ENCODE measurements at places on chromosomes 1 and 21.

DNA sequence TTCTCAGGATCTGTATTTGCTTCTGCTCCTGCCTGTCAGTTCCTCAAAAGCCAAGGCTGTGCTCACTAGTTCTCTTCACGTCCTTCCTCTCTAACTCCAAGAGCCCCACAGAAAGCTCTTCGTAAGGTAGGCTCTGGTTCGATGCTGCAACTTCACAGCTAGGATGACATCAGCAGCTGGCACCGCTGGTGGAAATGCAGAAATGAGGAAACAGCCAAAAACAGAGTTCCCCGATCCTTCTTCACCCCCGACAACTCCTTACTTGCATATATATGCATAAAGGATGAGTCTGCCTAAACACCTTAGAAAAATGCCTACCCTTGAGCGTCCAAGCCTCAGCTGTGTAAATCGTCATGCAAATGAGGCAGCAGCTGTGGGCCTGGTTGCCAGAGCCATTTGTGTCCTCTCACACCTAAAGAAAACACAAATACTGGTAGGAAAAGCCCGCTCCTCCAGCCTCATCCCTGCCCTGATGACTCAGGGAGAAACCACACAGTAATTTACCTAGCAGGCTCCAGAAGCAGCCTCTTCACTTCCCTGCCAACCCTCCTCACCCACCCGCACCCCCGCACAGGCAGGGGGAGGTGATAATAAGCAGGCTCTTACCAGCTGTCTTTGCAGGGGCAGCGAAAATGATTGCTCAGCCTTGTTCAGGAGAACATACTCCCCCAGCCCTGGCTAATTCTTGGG is 28.2 kb downstream of the BATF3 start:
- no peak for DNase-seq

DNA sequence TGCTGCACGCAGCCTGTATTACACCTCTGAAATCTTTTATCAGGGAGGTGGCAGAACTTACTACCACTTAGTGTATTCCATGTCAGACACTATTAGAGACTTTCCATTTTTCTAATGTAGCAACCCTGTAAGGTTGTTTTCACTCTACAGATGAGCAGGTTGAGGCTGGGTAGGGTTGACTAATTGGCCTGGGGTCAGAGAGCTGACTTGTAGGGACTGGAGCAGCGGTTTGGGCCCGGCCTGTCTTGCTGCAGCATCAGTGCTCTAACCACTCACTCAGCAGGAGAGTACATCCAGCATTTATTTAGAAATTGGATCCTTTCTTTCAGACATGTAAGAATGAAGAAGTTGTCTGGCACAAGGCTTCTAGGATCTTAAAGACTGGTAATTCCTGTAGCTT is 25.7 kb upstream of the NBL1 start:
- DNase-seq, result no peak

GRCh38 chr21:14877581-14878228 is 187.1 kb downstream of the NRIP1 start:
- DNase-seq, result no peak

GRCh38 chr1:149986486-149987296 is 23.8 kb downstream of the OTUD7B start:
- no peak for DNase-seq

GRCh38 chr1:184299796-184300195 is 87.0 kb upstream of the C1orf21 start:
- no peak for DNase-seq

- DNase-seq, result no peak
Measured at GRCh38 chr1:19559641-19560040, 74.3 kb upstream of the CAPZB start.

DNA sequence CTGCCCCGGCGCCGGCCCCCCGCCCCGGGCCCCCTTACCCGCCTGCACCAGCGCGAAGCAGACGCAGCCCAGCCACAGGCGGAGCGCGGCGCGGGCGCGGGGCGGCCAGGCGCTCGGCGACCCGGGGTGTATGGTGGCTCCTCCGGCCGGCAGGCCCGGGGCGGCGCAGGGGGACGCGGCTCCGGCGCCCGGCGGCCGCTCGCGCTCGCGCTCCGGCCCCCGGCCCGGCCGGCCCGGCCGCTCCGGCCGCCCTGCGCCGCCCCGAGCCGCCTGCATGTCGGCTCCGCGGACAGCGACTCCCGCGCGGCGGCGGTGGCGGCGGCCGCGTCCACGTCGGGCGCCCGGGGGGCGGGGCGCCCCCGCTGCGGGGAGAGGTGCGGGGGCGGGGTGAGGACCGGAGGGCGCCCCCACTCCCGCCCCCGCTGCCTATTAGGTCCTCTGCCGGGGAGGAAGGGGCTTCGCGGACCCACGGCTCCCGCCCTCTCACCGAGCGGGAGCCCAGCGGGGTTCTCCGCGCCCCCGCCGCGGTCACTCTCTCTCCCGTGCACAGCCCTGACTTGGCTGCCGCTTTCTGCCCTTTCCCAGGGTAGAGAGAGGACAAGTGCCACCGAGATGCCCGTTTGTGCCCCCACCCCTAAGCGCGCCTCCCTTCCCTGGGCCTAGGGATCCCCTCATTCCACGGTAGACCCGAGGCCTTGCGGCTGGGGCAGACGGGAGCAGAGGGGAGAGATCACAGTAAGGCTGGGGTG is at the start of gene FNDC5:
TSS of gene FNDC5 (minus strand) at position 298 of the 749 bp plus-strand sequence.
- DNase-seq, result no peak

GRCh38 chr1:82837766-82838465 is 1037.2 kb downstream of the ADGRL2 start:
- DNase-seq, result no peak

DNA sequence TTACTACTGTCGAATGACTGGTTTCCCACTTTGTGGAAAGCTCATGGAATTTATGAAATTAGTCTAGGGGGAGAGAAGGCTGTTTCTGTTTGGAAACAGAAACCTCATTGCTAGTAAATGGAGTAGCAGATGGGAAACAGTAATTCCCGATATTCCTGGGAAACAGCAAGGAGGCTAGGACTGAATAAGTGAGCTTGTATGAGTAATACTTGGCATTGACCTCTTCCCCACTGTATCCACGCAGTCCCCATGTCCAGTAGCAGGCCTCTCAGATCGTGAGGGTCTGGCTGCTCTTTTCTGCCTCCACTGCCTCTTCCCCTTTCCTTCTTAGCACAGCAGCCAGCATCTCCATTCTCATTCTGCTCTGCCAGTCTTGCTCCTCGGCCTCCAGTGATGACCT is 75.5 kb downstream of the PRDM2 start:
- DNase-seq, result no peak

DNA sequence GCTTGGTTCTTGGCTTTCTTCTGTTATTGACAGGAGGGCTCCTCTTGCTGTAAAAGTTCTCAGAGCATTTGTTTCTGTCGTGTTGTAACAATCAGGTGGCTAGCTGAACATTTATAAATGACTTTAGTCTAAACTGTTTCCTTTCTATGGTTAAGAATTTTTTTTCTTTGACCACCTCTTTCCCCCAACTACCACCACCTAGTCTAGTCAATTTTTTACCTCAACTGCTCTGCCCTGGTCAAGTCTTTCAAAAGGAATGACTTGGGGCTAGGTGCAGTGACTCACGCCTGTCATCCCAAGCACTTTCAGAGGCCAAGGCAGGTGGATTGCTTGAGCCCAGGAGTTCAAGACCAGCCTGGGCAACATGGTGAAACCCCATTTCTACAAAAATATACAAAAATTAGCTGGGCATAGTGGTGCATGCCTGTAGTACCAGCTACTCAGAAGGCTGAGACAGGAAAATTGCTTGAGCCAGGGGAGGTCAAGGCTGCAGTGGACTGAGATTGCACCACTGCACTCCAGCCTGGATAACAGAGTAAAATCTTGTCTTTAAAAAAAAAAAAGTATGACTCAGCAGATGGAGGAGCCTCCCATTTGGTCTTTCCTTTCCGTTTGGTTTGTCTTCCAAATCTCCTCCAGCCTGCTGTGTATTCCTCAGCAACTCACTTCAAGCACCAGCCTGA is 40.7 kb downstream of the MAP3K21 start:
- no peak for DNase-seq

- DNase-seq, result no peak
Measured at GRCh38 chr1:44084998-44085675, 33.5 kb upstream of the KLF17 start.

GRCh38 chr1:155295183-155295941 is 5.9 kb downstream of the PKLR start:
- DNase-seq, result no peak

- no peak for DNase-seq
Measured at GRCh38 chr1:218546314-218546713, 201.2 kb downstream of the TGFB2 start.

DNA sequence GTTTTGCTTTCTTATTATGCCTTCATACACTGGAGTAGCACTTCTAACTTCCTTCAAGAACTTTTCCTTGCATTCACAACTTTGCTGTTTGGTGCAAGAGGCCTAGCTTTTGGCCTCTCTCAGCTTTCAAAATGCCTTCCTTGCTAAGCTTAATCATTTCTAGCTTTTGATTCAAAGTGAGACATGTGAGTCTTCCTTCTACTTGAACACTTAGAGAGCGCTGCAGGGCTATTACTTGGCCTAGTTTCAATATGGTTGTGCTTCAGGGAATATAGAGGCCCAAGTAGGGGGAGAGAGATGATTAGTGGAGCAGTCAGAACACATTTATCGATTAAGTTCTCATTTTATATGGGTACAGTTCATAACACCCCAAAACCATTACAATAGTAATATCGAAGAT is 12.4 kb downstream of the ANGEL2 start:
- DNase-seq, result no peak

DNA sequence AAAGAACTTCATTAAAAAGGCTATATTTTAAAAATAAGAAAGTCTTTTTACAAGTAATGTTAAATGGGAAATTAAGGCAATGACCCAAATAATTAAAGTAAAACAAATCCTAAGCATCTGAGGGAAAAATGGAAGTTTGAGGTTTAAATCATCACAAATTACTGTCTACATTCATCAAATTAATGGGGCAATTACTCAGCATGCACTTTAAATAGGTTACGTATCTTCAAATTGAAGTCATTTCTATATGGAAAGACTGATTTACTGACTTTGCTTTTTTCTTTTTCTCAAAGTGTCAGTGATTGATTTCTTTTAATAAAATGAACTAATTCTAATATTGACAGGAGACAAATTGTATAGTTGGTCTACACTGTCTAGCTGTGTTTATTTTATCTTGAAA is 1452.3 kb downstream of the NCAM2 start:
- no peak for DNase-seq

- no peak for DNase-seq
Measured at GRCh38 chr1:150132372-150132771, 17.3 kb upstream of the PLEKHO1 start.

DNA sequence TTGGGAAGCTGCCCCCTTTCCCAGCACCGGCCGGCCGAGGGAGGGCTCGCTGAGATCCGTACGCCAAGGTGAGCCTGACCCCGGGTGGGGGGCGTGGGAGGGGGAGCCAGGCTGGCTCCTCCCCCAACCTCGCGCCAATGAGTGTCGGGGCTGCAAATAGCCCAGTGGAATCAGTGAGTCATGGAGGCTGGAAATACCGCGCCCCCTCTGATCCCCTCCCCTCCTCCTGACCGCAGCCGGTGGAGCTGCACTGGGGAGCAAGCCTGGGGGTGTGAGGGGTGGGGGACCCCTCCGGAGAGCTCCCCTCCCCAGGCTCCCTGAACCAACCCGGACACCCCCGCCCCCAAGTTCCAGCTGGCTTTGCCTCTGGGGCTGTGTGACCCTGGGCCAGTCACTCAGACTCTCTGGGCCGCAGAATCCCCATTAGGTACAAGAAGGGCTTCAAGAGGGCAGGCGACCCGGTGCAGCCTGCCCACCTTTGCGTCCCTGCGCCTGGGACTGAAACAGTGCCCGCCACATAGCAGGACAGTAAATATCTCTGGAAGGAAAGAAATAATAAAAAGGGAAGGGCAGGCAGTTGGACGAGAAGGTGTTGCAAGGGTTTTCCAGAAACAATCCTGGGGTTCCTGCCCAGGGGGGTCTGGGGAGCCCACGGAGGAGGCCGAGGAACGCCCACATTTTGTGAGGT is 4.5 kb downstream of the HSPB7 start:
- DNase-seq, result peak; percentile 47

GRCh38 chr1:16191309-16191708 is 21.1 kb downstream of the ARHGEF19 start:
- DNase-seq, result no peak

GRCh38 chr1:176341656-176342055 is 121.3 kb upstream of the PAPPA2 start:
- no peak for DNase-seq

- DNase-seq, result no peak
Measured at GRCh38 chr1:69148731-69149130, 419.0 kb upstream of the LRRC7 start.

DNA sequence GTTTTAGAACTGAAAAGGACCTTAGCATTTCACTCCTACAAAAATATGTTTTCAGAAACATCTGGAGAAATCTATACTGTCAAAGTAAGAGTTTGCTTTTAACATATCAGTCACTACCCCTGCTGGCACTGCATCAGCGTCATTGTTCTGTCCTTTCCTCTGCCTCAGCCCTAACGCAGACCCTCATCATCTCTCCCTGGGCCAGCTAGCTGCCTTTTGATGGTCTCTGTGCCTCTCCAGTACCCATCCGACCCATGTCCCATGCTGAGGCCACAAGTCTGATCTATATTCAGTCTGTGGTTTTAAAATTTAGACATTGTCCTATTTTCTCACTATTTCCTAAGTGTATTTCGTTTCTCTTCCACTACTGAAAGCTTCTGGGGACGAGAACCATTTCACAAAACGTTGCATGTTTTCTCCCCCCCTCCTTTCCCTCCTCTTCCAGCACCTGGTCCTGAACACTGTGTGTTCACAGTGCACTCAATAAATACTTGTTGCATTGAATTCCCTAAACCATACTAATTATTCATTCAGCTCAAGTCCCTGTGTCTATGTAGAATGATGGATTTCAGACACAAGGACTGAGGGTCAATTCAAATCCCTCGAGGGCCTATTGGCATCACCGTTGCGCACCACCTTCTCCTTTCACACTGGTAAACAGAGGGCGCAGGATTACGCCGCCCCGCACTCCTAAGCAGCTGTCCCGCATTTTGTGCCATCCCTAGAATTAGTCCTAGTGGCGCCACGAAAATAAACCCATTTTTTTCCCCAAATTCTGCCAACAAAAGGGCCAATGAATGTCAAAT is 53.4 kb downstream of the CD2 start:
- DNase-seq, result no peak

- no peak for DNase-seq
Measured at GRCh38 chr1:37890378-37891014, 31.1 kb upstream of the MTF1 start.

DNA sequence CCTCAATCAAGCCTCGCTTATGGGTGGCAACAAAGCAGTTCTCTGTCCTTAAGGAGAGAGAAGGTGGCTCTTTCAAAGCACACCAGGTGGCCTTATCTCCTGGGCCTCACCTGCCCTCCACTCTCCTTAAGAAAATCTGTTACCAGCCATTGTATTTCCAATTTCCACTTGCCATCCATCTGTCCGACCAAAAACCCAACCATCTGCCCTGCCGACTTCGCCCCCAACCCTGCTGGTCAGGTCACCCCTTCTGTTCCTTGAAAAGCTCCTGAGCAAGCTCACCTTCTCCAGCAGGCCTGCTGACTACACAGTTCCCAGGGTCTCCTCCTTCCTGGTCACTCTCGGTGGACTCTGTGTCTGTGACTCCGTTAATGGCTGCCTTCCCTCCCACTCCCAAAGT is 619 bp upstream of the IGFN1 start:
- DNase-seq, result no peak

- no peak for DNase-seq
Measured at GRCh38 chr1:1080122-1080757, 6.1 kb upstream of the RNF223 start.

GRCh38 chr21:44594406-44594916 is 2.2 kb upstream of the KRTAP10-6 start:
- no peak for DNase-seq

- DNase-seq, result no peak
Measured at GRCh38 chr1:105533996-105534395, 1522.5 kb upstream of the PRMT6 start.

All from activated naive CD8-positive, alpha-beta T cell treated with anti-CD3 and anti-CD28 coated beads, Interleukin-2, amount 50 U/mL, for 16 hours (primary cell).